ENCODE measurements at places on chromosomes 4 and X.

DNA sequence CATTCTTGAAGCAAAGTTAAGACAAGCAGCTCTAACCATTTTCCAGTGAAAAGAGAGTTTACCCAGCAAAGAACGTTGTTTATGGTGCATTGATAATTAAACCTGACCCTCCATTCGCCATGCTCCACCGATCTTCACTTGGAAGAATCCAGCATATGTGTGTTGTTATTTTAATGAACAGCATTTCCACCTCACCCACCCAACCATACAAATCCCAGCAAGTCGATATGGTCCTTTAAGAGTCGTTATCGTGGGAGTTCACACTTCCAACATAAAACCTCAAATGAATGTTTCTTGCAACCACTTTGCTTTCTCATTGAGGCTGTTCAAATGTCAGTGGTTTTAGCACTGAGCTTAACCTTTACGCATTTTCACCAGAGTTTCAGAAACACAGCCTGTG, 147.4 kb upstream of the LDB2 start:
- no peak for DNase-seq

DNA sequence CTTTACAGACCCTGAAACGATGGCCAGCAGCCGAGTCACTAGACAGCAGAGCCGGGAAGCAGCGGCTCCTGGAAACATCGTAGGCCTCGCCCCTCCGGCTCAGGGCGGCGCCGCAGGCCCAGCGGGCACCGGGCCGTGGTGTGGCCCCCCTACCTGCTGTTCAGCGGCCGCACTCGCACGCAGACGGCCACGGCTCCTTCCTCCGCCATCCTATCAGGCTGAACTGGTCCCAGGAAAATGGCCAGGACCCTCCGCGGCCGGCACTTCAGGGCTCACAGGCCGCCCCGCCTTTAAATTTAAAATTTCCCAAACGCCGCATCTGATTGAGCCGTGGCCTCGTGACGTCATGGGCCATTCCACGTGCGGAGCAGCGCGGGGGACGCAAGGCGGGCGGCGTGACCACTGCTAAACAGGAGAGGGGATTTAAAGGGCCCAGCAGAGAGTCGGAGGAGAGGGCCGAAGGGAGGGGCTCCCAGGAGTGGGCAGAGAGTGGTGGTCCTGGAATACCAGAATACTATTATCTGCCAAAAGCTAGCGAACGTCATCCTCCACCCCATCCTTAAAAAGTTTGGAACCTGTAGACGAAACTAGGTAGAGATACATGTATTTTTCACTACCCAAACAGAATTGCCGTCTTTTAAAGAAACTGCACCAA, at the start of gene CENPE:
TSS of gene CENPE (minus strand) at position 233 of the 655 bp plus-strand sequence. CDS start at position 209, 24 bp downstream.
- DNase-seq = peak; percentile 75

GRCh38 chr4:133440404-133440803, 291.3 kb downstream of the PCDH10 start:
- no peak for DNase-seq

DNA sequence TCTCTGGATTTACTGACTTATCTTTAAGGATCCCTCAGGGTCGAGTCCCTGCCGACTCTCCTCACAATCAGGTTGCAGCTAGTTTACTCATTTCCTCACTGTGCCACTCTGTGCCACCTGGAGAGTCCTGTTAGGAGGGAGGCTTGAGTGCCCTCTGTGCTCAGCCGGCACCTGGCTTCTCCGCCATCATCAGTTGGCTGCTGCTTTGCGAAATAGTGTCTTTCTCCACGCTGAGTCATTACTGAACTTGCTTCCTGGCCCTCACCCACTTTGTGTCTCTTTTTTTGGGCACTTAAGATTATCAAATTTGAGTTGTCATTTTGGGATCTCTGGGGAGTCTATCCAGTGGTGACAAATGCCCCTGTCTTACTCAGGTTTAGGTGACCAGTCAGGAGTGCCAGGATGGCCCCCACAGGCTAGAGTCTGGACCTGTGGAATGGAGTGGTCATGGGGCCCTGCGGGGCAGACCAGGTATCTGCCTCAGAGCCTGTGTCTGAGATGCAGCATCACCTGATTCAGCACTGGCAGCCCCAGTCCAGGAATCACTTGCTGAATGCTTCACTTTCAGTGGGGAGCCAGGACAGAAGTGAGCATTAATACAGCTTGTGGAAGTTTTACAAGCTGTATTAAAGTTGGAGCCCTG, 37.7 kb downstream of the JADE1 start:
- DNase-seq = no peak

GRCh38 chrX:29826742-29827141, 388.6 kb upstream of the MAGEB2 start:
- DNase-seq = no peak

- DNase-seq = no peak
These were observed 393.7 kb upstream of the INTU start for GRCh38 chr4:127238956-127239475.

DNA sequence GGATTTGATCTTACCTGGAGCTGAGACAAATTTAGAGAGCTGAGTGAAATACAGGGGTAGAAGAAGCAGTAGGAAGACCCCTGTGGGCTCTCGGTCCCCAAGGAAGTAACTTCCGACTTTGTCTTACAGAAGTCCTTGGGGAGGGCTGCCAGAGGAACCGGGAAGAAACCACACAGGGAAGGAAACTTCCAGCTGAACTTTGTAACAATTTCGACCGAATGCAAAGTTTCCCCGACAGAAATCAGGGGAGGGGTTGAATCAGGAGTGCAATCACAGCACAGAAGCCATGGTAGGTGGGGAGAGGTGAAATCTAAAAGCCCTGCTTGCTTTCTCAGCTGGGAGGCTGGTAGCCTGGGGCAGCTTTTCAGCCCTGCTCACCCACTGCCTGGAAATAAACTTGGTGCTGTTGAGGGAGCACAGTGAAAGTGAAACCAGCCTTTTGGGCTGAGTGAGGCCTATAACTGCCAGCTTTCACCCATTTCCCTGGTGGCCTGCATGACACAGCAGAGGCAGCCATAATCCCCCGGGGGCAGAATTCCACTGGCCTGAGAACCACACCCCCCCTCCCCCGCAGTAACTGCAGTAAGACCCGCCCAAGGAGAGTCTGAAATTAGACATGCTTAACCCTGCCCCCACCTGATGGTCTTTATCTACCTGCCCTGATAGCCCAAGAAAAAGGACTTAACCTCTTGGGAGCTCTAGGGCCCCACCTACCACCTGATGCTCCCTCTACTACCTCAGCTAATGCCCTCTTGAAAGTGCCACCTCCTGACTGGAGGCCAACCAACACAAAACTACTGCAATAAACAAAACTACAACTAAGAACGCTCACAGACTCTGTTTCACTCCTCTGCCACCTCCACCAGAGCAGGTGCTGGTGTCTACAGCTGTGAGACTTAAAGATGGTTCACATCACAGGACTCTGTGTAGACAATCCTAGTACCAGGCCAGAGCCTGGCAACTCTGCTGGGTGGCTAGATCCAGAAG, 248.2 kb downstream of the PARM1 start:
- DNase-seq = no peak

DNA sequence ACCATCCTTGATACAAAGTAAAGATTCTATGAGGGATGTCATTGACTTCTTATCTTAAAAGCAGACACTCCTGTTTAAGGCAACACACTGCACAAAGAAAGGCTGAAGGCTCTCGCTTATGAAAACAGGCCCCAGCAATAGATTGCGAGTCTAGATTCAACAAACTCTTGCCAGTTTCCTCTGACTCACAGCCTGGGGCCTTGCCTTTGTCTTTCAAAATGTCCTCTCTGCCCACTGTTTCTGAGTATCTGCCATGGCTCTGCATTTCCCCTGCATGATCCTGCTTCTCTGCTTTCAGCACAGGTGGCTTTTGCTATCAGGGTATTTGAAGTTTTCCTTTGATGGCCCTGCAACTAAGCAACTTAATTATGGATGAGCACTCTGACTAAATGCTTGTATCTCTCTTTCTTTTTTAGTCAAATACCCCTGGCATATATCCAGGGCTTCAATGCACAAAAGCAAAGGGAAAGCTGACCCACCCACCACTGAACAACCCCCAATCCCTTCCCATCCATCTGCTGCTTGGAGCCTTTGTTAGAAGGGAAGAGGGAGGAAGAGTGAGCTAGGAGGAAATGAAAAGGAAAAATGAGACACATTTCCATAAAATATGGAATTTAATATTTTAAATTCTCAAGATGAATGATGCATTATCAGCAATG, 32.2 kb downstream of the NDP start:
- no peak for DNase-seq

DNA sequence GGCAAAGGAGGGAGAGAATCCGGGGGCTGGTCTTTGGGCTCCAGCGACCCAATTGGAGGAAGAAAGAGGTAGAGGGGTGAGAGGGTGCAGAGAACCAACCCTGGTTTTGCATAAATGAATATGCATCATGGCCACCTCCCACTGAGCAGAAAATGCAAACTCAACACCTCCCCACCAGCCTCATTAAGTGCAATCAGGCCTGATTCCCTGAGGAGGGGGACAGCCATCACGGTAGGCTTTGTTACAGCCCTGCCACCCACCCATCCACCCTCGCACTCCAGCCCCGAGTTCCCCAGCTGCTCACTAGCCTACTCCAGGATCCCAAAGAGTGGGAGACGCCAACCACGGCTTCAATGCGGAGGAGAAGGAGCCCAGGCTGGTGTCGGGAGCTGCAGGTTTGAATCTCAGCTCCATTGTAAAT, 48.3 kb upstream of the MAN2B2 start:
- no peak for DNase-seq

- DNase-seq = no peak
These were observed 802.4 kb upstream of the HS3ST1 start for GRCh38 chr4:12231098-12231497.

GRCh38 chr4:121177246-121178137, 13.4 kb upstream of the TNIP3 start:
- no peak for DNase-seq

DNA sequence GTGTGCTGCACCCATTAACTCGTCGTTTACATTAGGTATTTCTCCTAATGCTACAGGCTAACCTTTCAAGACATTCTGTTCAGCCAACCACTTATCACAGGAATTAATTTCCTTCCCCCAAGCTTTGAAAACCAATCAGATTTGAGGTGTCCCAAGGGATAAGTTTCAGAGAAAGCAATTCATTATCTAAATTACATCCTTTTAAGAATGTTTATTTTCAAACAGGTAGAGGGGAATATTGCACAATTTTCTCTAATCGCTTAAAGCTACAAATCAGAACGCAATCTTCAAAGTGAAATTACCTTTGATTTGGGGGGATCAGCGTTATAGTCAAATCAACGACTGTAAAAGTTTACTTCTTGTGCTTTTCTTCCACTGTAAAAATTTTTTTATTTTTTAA, 1.6 kb downstream of the CLOCK start:
- no peak for DNase-seq

- no peak for DNase-seq
These were observed 3.1 kb downstream of the MANBA start for GRCh38 chr4:102757681-102758080.

- no peak for DNase-seq
These were observed 245.3 kb downstream of the MAPK10 start for GRCh38 chr4:86114563-86114962.

GRCh38 chr4:1203026-1203616, 30.7 kb upstream of the SPON2 start:
- no peak for DNase-seq

DNA sequence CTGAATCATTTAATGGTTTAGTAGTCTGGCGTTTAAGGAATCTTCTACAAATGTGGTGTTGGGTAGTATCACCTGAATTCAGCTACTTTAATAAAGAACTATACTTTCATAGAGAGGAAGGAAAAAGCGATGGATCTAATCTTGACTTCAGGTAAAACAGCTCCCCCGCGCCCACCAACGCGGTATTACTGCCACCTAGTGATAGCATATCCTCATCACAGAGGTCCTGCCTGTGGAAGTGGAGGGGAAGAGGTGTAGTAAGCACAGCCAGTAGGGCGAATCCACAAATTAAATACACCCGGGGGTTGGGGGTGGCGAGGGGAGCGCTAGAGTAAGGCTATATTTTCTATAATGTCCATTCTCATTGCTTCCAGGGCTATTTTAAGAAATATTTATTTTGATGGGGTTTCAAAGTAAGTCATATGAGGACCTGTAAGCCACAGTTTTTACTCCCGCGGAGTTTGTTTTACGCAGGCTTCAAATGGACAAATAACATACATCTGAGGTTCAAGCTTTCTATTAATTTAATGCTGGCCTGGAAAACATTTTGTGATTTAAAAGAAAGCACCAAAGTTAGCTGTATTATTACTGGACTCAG, 8.3 kb upstream of the DAPP1 start:
- DNase-seq = peak; percentile 36

DNA sequence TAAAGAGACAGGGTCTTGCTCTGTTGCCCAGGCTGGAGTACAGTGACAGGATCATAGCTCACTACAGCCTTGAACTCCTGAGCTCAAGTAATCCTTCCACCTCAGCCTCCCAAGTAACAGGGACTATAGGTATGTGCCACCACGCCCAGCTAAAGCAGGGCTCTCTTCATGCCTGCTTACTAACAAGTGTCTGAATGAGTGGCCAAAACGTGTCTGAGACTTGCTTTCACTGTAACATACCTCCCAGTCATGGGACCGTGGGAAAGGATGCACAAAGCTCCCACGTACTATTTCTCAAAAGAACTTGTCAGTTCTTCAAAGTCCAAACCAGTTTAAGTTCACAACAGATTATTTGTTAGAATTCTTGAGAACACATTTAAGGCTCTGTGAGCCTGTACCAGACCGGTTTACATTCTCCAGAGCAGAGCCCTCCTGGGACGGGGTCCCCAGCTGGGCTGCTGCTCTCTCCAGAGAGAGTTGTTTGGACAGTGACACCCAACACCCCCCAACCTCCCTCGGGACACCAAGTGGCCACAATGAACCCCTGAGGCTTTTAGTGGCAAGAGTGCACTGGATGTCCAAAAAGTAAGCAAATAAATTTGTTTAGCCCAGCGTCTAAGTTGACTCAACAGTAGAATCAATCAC, 24.1 kb downstream of the SH3KBP1 start:
- no peak for DNase-seq

- no peak for DNase-seq
These were observed 704 bp upstream of the SEPSECS start for GRCh38 chr4:25160714-25161592.

- DNase-seq = no peak
These were observed 28.1 kb downstream of the KANTR start for GRCh38 chrX:53122013-53122412.

DNA sequence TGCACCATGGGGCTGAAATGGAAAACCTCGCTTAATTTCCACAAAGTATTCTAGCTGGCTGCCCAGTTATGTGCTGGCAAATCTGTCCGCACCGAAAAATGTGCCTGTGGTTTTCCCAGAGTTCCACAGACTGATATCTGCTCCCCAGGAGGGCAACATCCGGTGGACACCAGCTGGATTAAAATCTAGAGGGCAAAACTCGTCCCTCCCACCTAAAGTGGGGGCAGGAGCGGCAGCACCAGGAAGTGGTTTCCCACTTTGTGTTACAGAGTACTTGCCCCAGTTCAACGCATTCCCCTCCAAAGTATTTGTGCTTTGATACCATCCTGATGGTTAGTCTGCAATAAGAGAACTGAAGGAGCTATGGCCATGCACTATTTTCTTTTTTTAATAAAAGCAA, 187.6 kb downstream of the TSPAN5 start:
- DNase-seq = no peak

DNA sequence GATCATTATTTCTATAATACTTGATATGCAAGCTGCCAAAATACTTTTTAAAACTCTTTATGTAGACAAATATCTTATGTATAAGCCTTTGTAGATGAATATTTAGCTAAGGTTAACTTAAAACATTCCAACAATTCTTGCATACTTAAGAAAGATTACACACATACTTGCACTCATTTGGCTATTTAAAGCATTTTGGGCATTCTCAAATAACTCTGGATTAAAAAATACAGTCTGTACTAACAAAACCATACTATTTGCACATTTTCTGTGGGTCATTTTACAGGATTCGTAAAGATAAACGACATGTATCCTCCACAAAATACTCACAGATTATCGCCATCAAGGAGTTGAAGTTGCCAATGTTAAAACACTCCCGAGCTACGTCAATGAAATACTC, 26.5 kb downstream of the RASGEF1B start:
- DNase-seq = no peak
